Kidney capillary endothelial cell (primary cell): ENCODE measurements at places on chromosomes 16 and 17.

GRCh38 chr16:84314373-84314772 is 19.7 kb downstream of the WFDC1 start:
- no peak for DNase-seq

GRCh38 chr17:21239680-21240368 is 13.4 kb downstream of the NATD1 start:
- DNase-seq: no peak

DNA sequence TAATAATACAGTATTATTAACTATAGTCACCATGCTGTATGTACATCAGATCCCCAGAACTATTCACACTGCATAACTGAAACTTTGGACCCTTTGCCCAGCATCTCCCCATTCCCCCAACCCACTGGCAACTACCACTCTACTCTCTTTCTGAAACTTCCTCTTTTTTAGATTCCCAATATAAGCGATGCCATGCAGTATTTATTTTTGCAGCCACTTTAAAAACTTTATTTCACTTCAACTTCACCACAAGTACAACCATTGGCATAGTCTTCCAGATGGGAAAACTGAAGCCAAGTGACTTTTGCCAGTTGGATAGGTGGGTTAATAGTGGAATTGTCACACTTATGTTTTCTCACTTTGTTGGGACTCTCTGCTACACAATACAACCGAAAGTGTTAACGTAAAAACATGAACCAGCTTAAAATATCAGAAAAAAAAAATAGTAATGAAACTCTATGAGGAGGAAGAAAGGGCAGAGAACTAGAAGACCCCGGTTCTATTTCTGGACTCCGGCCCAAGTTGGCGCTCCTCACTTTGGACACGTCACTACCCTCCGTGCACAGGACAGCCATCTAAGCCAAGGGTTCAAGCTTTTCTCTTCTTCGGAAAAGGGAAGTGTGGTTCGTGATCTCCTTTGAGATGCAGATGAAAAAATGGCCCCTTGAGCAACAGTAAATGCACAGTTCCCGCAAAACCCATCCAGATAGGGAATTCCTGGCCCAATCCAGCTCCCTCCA is 743 bp downstream of the SHCBP1 start:
- peak; percentile 11 for DNase-seq

- DNase-seq: peak; percentile 28
Observed at GRCh38 chr17:67602974-67603373, 114.8 kb upstream of the NOL11 start.

- no peak for DNase-seq
Observed at GRCh38 chr17:70181866-70182265, 12.5 kb downstream of the KCNJ2 start.

GRCh38 chr17:56604691-56605290 is 11.3 kb downstream of the NOG start:
- no peak for DNase-seq

DNA sequence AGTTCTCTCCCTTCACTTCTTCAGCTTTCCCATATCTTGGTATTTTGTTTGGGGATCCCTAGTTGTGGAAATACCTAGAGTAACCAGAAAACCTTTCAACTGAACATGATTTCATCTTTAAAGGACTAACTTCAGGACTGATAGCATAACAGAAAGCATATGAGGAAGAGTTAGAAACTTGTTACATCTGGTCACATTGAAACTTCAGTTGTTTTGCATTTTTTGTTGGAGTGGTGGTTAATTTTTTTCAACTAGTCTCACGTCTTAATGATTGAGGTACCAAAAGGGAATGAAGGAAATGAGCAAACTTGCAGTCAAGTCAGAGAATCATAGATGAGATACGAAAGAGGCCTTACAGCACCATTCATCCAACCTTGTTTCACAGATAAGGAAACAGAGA is 49.6 kb downstream of the TANGO6 start:
- no peak for DNase-seq

- no peak for DNase-seq
Observed at GRCh38 chr16:48110982-48111381, 44.8 kb downstream of the ABCC12 start.

DNA sequence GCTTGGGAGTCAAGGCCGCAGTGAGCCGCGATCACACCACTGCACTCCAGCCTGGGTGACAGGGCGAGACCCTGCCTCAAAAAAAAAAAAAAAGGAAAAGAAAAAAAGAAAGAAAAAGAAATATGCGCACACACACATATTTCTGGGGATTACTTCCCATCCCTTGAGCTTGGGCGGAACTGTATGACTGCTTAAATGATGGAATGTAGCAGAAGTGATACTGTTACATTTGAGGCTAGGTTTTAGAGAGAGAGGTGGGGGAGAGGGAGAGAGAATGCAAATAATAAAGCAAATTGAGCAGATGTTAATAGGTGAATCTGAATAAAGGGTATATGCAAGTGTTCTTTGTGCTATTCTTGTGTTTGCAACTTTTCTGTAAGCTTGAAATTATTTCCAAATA is 12.0 kb upstream of the USP32 start:
- no peak for DNase-seq

DNA sequence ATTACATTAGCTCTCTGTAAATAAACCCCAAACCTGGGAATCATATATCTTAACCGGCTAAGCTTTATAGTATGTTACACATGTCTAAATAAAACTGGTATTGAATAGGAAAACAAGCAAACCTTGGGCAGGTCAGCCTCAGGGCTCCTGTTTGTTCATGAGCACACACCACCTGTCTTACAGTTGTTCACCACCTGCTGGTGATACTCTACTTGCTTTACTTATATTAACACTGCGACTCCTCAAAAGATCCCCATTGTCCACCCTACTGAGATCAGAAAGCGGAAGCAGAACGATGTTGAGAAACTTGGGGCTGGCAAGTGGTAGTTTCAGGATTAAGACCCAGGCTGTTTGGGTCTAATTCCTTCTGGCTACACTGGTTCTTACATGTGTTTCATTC is 16.4 kb downstream of the CDH13 start:
- DNase-seq: no peak

GRCh38 chr16:51814617-51815016 is 663.5 kb upstream of the SALL1 start:
- no peak for DNase-seq

DNA sequence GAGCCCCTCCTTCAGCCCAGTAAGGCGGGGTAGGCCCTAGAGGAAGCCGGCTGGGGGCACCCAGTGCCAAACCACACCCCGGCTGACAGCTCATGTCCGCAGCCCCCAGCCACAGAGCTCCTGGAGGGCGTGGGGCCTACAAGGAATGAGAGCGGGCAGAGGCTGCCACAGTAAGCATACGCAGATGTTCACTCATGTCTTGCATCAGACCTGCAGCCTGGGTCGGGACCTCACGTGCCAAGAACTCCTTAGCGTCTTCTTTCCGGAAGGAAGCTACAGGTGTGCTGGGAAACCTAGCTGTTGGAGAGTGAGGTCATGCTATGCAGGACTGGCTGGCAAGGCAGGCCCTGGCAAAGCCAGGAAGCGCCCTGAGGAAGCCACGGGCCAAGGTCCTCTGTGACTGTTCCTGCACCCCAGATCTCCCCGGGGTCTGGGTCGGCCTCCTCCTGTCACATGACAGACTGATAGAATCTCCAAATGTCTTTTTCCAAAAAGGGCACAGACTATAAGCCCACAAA is 1.6 kb downstream of the ZNF598 start:
- no peak for DNase-seq

DNA sequence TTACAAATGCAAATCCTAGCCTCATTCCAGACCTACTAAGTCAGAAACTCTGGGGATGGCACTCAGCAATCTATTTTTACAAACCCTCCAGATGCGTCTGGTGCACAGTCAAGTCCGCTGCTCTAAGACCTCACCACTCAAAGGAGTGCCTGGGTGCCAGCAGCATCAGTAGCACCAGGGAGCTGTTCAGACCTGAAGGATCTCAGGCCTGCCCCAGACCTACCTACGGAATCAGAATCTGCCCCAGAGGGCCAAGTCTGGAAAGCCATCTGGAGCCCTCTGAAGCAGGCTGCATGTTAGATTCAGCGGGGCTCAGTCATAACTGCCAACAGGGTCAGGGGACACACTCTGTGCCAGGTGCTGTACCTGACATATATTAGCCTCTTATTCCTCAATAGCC is 17.6 kb downstream of the MEOX1 start:
- no peak for DNase-seq

DNA sequence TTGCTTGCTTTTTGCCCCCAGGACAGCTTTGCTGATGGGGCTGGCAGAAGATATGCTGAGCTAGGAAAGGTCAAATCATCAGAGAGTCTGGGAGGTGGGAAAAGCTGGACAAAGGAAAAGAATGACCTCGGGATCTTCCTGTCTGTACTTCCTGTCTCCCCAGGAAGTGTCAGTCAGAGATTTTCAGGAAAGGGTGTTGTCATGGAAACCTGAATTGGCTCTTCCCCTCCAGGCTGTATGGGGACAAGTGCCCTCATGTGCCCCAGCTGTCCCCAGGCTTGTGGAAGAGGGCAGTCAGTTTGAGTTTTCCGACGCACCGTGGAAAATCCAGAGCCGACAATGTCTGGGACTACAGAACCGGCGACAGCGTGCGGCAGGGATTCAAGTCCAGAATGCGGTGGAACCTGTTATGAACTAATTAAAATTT is 122.7 kb upstream of the ZFHX3 start:
- DNase-seq: peak; percentile 90

- DNase-seq: no peak
Observed at GRCh38 chr17:61354895-61355874, 44.5 kb upstream of the TBX2 start.

DNA sequence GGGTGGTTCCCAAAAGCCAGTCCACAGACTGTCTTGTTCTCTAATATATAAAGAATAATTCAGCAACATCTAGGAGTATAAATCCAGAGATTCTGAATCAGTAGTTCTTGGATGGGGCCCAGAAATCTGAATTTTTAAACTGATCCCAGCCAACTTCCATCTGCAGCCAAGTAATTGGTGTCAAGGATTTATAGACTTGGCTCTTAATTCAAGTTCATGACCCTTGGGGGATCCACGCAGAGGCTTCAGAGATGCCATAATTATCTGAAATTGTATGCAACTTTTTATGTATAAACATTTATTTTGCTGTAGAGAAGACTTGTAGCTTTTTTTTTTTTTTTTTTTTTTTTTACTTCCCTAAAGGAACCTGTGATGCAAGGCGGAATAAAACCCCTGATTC is 60.6 kb downstream of the HLF start:
- no peak for DNase-seq

DNA sequence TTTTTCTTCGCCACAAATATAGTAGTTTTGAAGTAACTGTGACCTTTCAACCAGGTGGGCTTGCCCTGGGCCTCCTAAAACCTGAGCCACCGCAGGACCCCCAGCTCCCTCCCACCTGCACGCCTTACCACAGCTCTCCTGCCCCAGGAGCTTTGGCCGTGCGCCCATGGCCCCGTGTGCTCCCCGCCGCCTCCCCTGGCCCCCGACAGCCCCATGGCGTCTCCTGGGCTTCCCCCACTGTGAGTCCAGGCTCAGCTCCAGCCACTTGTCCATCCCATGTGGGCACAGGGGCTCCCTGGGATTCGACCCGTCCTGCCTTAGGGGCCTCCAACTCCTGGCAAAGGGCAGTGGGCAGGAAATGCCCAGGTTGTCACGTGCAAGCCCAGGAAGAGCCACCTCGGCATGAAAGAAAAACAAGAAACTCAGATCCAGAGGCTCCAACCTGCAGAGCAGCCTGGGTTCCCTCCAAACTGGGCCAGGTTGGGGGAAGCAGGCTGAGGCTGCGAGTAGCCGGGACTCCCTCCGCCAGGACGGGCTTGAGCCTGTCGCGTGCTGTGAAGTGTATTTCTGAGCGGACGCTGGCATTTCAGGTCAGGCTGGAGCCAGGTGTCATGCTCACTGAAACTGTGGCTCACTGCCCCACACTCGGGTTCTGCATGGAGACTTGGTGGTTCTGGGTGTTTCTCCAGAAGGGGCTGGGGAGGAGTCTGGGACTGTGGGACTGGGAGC is 5.8 kb downstream of the LGALS3BP start:
- DNase-seq: no peak

- no peak for DNase-seq
Observed at GRCh38 chr16:31050280-31051030, 17.1 kb downstream of the STX4 start.

DNA sequence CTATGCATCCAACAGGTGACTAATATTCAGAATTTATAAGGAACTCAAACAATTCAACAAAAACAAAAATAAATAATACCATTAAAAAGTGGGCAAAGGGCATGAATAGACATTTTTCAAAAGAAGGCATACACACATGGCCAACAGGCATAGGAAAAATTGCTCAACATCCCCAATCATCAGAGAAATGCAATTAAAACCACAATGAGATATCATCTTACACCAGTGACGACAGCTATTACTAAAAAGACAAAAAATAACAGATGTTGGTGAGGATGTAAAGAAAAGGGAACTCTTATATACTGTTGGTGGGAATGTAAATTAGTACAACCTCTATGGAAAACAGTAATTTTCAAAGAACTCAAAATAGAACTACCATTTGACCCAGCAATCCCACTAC is 250.4 kb upstream of the N4BP1 start:
- DNase-seq: no peak

DNA sequence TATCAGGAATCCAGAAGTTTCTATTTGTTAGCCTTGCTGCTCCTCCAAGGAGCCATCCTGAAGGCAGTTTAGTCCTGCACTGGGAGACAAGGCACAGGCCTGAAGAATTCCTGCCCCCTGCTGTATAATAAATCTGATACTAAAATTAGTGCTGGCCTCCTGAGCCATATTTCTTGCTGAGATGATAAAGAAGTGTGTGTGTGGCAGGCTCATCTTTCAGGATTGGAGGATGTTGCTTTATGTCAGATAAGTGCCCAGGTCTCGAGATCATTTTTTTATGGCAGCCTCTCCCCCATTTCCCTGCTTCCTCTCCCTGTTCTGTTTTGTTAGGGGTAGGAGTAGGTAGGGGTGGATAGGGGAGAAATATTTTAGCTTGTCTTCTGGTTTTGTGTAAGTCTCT is 26.0 kb downstream of the MSI2 start:
- no peak for DNase-seq

GRCh38 chr17:8189711-8190477 is at the start of gene BORCS6:
TSS of gene BORCS6 (minus strand) at chr17:8190180. CDS start at chr17:8190140, 40 bp downstream.
- peak; percentile 99 for DNase-seq

DNA sequence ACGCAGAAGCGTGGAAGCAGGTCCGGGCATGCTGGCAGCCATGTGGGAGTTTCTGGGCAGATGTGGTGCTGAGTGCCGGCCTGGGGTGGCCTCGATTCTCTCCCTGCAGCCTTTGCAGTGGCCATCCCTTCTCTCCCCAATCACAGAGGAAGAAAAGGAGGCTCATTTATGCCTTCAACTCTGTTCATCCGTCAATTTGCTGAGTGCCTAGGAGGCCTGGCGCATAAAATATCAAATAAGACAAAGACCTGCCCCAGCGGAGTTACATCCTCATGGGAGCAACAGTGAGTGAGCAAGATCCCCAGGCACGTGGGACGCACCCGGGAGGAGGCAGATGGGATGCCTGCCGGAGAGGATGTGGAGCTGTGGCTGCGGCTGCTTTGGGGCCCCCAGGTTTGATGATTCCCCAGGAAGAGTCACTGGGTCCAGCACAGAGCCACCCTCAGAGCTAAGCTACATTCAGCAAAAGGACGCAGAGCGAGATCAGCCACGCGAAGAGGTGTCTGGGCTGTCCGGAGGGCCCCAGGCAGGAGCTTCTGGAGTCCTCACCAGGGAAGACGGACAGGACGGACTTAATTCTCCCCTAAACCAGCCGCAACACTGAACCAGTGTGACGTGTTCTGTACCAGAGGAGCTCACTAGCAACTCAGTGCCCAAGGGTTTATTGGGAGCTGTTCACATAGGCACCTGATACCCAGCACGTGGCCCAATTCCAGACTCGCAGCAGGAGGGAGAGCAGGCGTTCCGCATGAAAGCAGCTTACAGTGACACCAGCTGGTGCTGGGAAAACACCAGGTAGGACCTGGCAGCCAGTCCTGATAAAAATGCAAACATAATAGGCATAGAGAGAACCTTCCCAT is 11.3 kb downstream of the CA5A start:
- no peak for DNase-seq

GRCh38 chr17:72392056-72393010 is 271.5 kb downstream of the SOX9 start:
- no peak for DNase-seq
